ENCODE measurements at places on chromosomes 7 and 10.

GRCh38 chr10:12730809-12731519, 270.5 kb downstream of the CCDC3 start:
- DNase-seq, result peak; percentile 71

DNA sequence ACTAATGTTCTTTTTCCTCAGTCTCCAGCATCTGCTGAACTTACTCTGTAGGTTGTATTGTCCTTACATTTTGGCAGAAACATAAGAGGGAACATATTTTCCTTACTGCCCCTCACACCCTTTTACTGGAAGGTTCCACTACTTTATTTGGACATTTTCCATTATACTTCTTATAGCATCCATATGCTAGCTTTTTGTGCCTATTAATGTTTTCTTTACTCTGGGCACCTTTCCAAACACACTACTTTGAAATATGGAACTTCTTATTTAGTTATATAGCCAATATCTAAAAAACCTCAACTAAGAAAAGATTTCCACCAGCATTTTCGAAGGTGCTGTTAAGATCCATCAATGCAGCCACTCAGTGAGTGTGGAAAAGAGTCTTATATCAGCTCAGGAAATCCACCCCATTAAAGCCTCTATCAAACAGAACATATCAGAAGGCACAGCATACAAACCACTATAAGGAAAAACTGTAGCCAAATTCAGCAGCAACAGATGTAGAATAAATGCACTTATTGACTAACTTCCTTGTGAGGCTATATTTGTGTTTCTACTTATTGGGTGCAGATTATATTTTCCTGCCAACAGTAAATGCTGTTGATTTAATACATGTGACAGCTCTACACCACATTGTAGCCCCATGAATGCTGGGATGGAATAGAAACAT, 272.5 kb upstream of the SEMA3E start:
- DNase-seq, result no peak

GRCh38 chr10:49277973-49278372, 21.0 kb upstream of the C10orf71 start:
- DNase-seq, result no peak

DNA sequence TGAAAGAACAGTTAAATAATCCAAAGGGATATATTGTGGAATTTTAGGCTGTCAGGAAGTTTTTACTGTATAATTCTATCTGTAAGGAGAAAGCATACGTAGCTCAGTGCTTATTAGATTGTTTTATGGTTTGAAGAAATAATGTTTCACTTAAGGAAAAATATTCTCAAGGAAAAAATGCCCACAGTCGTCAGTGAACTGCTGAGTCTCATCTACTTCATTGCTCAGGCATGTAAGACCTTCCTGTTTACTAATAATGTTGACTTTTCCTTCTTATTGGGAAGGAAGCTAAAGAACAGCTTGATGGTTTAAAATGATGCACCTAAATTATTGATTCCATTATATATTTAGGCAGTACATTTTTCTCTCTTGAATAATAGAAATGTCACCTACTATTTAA, 304.2 kb downstream of the SDK1 start:
- no peak for DNase-seq

DNA sequence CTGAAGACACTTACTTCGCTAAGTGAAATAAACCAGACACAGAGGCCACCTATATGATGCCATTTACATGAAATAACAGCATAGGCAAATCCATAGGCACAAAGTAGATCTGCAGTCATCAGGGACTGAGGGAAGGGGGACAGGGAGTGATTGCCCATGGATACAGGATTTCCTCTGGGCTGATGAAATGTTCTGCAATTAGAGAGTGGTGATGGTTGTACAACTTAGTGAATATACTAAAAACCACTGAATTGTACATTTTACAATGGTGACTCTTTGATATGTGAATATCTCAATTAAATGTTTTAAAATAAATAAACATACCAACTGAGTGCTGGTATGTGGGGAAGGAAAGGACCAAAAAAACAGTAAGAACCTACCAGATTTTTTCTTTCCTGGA, 20.4 kb downstream of the PPA1 start:
- DNase-seq, result no peak

DNA sequence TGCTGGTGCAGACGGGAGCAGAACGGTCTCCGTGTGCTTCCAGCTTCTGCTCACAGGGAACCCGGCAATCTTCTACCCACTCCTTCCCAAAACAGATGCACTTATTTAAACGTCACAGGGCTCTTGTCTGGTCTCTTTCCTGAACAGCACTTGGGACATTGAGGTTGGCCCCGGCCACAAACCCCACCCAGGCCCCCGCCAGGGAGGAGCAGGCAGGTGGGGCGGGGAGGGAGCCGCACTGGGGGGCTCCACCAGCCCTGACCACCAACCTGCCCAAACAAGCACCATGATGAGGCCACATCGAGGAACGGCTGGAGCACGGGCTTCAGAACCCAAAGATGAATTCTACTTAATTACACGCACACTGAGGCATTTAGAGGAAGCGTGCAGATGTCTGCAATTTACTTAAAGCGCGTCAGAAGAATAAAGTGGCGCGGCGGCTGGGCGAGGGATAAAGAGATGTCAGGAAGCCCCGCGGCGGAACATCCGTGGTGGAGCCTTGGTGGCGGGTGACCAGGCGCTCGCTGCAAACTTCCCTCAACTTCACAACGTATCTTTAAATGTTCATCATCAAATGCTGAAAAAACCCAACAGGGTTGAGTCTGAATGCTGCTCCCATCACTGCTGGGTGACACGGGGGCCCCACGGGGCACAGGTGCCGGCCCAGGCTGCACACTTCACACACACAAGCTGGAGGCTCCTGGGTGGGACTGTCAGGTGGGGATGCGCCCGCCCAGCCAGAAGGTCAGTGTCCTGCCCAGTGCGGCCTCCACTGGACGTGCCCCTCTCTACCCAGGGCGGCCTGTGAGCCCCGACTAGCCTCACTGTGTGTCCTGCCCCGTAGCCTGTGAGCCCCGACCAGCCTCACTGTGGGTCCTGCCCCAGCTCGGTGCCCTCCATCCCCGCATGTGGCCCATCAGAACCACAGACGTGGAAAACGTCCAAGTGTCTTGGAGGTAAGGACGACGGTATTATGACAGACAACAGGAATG, 279.2 kb downstream of the MAD1L1 start:
- DNase-seq, result no peak

DNA sequence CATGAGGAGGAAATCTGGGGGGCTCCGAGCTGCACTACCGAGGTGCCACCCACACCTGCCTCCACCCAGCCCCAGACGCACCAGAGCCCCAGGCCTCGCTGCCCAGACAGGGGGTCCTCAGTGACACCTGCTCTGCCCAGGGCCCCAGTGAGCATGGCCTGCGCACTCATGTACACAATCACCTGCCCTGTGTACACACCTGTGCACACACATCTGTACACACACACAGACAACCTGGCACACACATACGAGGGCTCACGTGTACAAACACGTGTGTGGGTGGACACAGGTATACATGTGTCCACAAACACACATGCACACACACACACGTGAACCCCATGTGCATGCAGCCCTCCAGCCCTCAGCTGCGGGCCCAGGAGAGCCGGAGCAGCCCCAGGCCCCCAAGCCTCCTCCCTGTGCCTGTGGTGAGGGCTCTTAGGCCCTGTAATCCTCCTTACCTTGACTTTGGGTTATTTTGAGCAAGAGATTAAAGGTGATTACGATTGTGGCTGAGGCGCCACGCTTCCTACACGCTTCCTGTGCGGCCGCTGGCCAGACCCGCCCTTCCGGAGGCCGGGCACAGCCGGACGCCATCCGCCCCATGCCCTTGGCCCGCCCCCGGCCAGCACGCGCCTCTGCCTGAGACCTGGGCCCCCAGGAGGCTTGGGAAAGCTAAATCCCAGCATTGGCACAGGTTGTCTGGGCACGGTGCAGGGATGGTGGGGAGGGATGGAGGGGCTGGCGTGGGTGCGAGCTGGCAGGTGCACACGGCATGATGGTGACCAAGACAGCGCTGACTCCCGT, 71.9 kb downstream of the ELFN1 start:
- DNase-seq, result no peak

DNA sequence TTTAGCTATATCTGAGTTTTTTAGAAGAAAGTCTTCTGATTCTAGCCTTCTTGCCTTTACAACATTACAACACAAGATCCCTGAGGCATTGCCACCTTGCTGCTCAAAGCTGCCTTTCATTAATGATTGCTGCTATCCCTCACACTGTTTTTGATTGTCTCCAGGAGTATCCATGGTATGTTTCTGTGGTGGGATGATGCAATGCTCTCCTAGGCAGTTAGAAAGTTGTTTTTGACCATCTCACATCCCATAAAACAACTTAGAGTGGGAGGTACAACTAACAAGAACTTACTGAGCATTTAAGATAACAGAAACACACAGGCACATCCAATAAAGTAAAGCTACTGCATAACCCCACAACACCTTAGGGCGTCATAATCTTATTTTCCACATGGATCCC, 1156.0 kb upstream of the LRRTM3 start:
- no peak for DNase-seq

DNA sequence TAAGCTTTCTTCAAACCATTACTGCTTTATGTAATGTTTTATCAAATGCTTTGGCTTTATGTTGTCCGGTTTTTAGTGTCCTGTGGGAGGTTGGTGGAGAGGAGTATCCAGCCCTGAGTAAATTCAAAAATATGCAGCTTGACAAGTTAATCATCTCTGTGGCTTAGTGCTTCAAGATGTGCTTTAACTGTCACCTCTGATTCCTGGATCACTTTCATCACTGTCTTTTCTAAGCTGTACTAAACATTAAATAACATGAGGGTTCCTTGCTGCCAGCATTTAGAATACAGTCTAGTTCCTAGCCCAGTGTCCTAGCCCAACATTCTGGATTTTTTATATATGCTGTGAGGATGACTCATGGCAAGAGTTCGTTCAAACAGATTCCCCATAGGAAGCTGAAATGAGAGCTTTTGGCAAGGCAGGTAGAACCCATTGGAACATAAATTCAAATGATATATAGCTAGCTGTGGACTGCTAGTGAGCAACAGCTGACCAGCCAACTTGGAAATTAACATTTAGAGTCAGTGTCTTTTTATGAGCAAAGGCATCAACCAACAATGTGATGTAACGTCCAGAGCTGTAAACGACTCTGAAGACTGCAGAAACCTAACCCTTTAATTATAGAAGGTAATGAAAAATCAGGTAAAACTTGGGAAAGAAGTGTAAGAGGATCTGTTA, 80.6 kb upstream of the OIT3 start:
- peak; percentile 35 for DNase-seq

DNA sequence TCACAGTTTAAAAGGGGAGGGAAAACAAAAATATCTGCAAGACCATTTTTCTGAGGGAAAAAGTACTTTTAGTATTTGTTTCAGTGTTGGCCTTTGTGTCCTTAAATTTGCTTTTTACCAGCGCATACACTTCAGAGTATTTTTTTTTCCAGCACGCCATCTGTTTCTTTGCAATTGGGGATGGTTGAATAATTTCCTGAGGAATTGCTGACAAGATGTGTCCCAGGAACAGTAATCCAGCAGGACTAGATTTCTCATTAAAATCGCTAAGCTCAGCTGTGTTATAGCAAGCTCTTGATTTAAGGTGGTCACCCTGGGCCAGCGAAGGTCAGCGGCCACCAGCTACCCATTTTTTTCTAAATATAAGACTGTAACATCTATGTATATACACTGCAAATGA, 156.9 kb upstream of the RHOBTB1 start:
- no peak for DNase-seq

GRCh38 chr10:62016623-62017490, 115.4 kb downstream of the ARID5B start:
- no peak for DNase-seq

DNA sequence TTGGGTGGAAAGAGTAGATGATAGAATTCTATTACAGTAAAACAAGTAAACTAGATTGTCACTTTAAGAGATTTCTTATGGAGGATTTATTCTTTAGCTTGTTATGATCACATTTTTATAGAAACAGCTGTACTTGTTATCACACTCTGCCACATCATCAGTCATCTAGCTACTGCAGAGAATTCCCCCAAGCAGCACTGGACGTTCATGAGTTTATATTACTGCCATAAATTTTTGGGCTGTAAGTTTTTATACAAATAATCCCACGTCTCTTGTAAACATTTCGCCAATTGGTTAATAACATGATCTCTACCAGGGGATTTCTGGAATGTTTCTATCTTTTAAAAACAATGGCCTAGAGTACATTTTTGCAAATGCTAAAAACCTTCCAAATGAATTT, 238.8 kb downstream of the POLR1F start:
- DNase-seq, result no peak

- no peak for DNase-seq
Observed at GRCh38 chr10:91088300-91089140, 131.9 kb upstream of the PCGF5 start.

- DNase-seq, result no peak
Observed at GRCh38 chr7:24948739-24949138, 31.2 kb downstream of the OSBPL3 start.

GRCh38 chr10:359093-359492, 223.8 kb downstream of the ZMYND11 start:
- DNase-seq, result no peak

GRCh38 chr7:95725205-95725604, 47.1 kb upstream of the DYNC1I1 start:
- DNase-seq, result no peak

GRCh38 chr7:132097550-132098134, 478.6 kb downstream of the PLXNA4 start:
- no peak for DNase-seq

DNA sequence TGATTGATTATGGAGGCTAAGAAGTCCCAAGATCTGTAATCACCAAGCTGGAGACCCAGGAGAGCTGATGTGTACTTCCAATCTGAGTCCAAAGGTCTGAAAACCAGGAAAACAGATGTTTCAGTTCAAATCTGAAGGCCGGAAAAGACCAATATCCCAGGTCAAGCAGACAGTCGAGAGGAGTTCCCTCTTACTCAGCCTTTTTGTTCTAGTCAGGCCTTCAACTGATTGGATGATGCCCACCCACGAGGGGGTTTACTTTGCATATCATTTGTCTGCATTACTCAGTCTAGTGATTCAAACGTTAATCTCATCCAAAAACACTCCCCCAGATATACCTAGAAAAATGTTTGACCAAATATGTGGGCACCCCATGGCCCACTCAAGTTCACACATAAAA, 7.4 kb upstream of the ARID5B start:
- DNase-seq, result no peak

- no peak for DNase-seq
Observed at GRCh38 chr10:24792638-24793037, 69.0 kb upstream of the ARHGAP21 start.

DNA sequence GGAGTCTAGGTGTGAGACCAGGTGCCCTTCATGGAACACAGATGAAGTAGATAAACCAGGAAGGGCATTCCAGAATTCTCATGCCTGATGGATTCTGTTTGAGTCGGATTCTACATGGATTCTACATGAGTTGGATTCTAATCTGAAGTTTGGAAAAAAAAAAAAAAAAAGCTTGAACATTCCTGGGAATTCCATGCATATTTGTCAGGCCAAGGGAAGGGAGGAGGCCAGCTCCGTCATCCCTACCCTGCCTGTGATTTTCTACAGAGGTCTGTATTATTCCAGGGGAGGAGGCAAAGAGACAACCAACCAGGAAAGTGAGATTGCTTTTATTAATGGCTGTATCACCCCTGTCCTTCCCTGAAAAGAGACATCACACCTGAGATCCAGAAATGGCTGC, 27.8 kb upstream of the EBLN1 start:
- DNase-seq, result no peak
